ENCODE measurements at places on chromosomes 2 and 18.

GRCh38 chr2:206392118-206392517 is 51.2 kb upstream of the ADAM23 start:
- DNase-seq = no peak

- DNase-seq = no peak
These were observed 223.5 kb downstream of the AGPS start for GRCh38 chr2:177616066-177616465.

DNA sequence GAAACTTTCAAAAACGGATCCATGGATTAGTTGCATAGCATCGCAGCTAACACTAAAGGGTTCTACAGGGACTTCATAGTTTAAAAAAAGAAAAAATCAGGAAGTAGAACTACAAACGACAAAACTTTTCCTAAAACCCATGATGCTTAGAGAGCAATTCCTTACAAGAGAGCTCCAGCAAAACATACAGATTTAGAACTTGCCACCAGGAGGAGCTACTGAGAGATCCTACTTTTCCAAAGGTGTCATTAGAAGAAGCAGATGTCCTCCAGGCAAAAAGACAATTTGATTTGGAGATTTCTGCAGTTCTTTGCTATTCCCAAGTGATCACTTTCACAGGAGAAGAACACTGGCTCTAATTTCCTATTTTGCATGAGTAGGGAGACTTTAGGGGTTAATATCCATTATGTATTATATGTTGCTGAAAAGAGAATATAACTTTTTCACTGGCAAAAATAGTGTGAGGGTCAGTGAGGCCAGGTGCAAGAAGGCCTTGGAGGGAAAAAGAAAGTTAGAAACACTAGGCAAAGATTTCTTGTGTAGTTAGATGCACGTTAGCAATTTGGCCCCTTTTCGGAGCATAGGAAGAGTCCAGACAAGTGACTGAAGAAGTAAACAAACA is 436.2 kb downstream of the SUCLG1 start:
- DNase-seq = no peak

GRCh38 chr2:19532547-19533196 is 174.2 kb upstream of the OSR1 start:
- DNase-seq = no peak

DNA sequence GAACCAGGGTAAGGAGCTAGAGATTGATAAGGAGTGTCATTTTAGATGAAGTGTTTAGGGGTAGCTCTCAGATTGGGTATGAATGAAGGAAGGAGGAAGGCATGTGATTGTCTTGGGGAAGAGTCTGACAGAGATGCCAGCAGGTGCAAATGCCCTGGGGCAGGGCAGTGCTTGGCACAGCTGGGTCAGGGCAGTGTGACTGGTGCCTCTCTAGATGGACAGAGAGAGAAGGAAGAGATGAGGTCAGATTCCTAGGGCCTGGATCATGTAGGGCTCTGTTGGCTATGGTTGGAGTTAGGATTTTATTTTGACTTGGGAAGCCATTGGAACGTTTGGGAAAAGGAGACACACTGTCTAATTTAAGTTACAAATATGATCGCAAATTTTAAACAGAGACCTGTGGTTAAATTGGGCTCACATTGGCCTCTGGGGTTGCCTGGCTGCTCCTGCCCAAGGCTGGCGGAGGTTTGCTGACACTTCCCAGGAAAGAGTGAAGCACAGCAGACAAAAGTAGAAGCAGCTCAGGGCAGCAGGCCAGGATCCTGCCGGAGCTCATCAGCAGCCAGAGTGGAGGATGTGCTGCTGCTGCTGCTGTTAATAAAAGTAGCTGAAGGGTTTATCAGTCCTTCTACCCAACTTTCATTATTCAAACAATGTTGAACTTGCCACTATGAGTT is 32.7 kb upstream of the FHL2 start:
- DNase-seq = peak; percentile 73

DNA sequence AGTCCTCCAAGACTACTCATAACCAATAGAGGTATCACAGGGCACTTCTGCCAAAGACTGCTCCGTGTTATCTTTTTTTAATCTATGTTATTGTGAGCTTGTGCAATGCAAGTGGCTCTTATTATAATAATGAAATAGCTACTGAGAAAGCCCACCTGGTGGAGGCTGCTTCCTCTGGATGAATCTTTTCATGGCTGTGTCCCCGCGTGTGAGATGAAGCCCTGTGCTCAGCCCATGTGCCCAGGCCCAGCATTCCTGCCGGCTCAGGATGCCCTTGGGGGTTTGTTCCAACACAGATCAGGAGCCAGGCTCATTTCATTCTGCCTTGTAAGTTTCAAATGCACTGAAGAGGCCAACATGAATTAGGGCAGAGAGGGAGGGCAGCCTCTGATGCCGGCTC is 18.7 kb downstream of the APCDD1 start:
- no peak for DNase-seq

GRCh38 chr2:155309483-155309882 is 611.0 kb downstream of the KCNJ3 start:
- DNase-seq = no peak

DNA sequence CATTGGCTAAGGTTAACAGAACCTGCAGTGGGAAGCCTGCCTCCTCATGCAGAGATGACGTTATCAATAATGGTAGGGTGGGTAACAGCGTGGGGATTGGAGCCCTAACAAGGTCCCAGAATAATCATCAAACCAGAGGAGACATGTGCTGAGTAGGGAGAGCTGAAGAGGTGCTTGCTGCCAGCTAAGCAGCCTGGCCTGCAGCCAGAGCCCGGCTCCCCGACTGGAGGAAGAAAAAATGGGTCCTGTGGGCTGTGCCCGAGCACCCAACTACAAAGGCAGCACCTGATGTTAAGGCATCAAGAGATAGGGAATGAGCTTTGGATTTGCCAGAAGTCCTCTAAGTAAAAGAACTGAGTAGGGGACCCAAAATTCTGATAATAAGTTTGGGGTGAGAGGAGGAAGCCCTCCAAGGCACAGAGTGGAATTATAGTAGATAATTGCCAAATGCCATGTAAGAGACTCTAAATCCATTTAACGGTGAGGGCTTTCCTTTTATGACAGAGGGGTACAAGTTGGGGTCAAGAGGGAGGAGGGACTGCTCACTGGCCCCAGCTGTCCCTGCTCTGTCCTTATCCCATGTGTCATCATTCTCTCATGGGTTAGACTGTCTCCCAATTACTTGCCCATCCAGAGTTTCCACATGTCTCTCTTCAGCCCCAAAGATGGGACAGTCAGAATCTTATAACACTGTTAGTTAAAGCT is 156.1 kb downstream of the ANTXR1 start:
- no peak for DNase-seq

DNA sequence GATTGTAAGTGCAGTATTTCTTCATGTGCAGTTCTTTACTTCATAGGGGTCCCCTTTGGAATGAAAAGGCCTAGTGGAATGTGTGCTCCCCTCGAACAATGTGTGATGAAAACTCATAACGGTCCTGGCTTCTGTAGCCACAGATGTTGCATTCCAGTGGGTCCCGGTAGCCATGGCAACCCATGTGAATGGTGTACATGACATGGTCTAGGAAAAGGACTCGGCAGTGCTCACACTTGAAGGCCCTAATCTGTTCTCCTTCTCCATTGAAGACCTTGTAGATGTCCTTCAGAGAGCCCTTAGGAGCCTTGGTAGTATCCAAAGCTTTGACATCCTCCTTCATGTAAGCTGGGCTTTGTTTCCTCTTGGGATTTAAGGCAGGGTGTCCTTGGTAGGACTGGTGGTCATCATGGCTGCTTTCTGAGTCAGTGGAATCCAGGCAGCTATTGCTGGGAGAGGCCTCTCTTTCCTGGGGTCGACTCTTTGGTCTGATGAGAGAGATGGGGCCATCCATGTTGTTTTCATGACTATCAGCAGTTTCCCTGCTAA is 144.0 kb downstream of the IKZF2 start:
- no peak for DNase-seq

- no peak for DNase-seq
These were observed 513.9 kb upstream of the MEX3C start for GRCh38 chr18:51711298-51711889.

DNA sequence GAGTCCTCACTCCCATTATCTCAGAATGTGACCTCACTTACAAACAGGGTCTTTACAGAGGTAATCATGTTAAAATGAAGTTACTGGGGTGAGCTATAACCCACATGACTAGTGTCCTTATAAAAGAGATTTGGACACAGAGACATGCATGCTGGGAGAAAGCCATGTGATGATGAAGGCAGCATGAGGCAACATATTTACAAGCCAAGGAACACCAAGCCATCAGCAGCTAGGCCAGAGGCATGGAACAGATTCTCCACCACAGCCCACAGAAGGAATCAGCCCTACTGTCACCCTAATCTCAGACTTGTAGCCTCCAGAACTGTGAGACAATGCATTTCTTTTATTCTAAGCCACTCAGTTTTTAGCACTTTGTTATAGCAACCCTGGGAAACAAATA is 171.9 kb downstream of the EN1 start:
- no peak for DNase-seq

DNA sequence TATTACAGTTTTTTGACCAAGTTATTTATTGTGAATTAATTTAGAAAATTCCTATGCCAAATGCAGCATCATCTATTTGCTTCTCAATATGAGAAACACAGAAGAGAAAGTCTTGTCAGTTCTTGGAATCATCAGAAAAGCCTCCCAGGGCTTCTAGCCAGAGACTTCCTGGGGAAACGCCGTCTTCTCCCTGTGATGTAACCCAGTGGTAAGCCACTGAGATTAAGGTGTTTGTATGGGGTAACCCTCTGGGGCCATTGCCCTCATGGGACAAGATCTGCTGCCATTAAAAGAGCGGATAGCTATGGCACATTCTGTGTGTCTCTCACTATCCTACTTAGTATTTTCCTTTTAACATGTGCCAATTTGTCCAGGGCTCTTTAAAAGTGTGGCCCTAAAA is 28.0 kb downstream of the ANKRD29 start:
- DNase-seq = no peak

DNA sequence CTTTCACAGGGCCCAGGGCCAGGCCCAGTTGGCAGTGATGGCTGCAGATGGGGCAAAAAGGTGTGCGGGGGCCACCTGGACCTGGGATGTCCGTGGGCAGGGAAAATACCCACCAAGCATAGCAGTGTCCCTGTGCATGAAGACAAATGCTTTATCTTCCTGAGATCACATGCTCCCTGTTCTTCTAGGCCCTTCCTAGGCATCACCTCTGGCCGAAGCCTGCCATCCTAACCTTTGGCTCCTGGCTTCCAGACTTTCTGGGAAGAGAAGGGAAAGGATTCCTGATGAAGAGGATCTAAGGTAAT is 105.0 kb upstream of the SMAD2 start:
- no peak for DNase-seq

- DNase-seq = no peak
These were observed 100.8 kb downstream of the LRP1B start for GRCh38 chr2:142029974-142030373.

GRCh38 chr2:25131253-25131566 is 37.2 kb downstream of the POMC start:
- DNase-seq = no peak

DNA sequence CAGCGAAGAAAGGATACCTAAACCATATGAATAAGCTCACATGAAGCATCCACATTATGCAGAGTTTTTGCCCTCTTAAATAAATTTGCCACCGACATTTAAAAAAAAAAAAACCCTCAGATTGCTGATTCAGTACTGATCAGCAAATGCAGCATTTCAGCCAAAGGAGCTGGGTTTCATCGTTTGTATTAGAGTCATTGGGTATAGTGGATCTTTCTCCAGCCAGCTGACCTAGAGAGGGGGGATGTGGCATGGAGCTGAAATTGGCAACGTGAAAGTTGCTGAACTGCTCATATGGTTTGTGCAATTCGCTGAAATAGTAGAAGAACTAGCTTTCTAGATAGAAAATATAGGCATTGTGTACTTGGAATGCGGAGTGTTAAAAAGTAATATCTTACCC is 73.5 kb upstream of the ZNF397 start:
- DNase-seq = no peak

DNA sequence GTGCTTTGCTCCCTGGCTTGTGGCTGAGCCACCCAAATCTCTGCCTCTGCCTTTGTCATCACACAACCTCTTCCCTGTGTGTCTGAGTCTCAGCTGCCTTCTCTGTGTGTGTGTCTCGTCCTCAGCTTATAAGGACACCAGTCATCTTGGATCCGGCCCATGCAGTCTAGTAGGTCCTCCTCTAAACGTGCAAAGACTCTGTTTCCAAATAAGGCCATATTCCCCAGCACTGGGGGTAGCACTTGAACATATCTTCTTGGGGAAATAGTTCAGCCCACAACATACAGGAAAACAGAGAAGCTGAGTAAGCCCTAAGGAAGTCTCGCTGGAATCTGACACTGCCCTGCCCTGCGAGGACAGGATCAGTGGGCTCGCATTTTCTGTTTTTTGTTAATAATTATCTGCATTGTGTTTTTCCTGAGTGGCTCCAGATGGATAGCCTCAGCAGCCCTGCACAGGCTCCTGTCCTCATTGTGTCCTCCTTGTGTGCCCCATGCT is 42.1 kb downstream of the MTCL1 start:
- no peak for DNase-seq

DNA sequence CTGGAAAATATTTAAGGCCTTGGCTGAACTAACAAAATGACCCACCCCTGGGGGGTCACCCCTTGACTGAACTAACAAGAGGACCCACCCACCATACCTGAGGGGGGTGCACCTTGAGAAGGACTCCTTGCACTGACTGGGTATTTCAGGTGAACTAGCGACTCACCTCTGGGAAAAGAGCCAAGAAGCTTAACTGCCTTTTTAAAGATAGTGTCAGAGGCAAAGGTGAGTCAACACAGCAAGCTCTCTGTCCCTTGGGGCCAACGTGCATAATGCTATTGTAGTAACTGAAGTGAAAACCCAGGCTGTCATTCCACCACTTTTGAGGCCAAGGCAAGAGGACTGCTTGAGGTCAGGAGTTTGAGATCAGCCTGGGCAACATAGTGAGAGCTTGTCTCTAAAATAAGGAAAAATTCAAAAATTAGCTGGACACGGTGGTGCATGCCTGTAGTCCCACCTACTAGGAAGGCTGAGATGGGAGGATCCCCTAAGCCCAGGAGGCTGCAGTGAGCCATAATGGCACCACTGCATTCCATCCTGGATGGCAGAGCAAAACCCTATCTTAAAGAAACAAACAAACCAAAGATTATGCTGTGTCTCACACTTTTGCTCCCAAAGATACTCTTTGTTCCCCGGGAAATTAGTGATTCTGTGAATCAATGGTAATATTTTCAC is 36.4 kb upstream of the ZCCHC2 start:
- DNase-seq = no peak

GRCh38 chr2:200596774-200597570 is 11.2 kb downstream of the AOX1 start:
- DNase-seq = no peak

GRCh38 chr2:74051504-74051903 is 66.8 kb downstream of the TET3 start:
- DNase-seq = no peak

GRCh38 chr18:5197461-5197860 is 404 bp upstream of the AKAIN1 start:
- DNase-seq = no peak

DNA sequence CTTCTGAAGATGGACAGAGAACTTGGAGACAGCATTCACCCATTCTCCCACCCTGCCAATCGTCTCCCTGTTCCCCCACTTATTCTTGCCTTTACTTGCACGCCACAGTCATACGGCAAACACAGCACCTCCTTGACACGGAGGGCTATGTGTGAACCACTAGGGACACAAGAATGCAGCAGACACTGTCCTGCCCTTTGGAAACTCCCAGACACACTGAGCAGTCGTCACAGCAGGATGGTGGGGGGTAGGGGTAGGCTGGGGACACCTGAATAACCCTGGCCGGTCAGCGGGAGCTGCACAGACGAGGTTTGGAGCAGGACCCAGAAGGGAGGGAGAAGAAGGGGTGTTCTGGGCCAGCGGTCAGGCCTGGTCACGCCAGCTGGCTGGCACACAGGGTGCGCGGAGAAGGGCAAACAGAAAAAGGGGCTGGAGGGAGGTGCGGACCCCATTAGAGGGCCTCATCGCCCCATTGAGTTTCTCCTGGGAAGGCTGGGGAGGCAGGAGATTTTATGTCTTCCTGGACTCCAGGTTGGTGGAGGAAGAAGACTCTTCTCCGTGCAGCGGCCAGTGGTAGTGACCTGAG is 40.0 kb upstream of the FOSL2 start:
- DNase-seq = no peak

Measured in left hindlimb (tissue), 1 donor.